Activated CD8-positive, alpha-beta memory T cell treated with anti-CD3 and anti-CD28 coated beads for 1 hour (primary cell): ENCODE measurements at places on chromosomes 2 and 18.

- DNase-seq = no peak
These were observed 101.1 kb downstream of the ZBTB7C start for GRCh38 chr18:48308027-48308635.

DNA sequence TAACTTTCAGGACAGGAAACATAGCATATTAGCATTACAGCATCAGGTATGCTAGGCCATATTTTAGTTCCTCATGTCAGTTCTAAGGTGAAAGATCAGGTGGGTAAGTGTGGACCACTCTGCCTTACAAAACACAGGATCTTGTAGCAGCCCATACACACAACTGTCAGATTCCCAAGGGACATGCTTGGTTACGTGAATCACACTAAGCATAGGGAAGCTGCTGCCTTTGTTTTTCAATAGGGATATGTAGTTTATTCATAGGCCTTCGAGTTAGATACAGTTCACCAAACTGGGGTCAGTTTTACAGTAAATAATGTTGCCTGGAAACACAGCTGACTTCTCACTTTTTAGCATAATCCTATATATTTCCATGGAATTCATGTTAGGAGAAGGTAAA is 116.1 kb upstream of the OTX1 start:
- no peak for DNase-seq

GRCh38 chr2:7612969-7613368 is 695.8 kb downstream of the RNF144A start:
- no peak for DNase-seq

DNA sequence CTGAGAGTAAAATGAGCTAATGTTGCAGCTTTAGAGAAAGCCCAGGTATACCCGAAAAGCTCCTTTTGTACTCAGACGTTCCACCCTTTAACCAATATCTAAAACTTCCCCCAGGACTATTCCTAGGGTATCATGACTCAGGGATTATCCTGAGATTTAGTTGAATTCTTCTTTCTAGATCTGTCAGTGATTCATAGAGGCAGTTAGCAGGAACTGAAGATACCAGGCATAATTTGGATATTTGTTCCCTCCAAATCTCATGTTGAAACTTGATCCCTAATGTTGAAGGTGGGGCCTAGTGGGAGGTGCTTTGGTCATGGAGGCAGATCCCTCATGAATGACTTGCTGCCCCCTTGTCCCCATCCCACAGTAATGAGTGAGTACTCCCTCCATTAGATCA is 161.2 kb upstream of the LRP1B start:
- no peak for DNase-seq

GRCh38 chr2:134671513-134671912 is 47.3 kb downstream of the TMEM163 start:
- DNase-seq = no peak

- DNase-seq = no peak
These were observed 28.6 kb downstream of the KCMF1 start for GRCh38 chr2:84999553-84999955.
